HT1080 (cell line): ENCODE measurements at places on chromosomes 1 and 21.

DNA sequence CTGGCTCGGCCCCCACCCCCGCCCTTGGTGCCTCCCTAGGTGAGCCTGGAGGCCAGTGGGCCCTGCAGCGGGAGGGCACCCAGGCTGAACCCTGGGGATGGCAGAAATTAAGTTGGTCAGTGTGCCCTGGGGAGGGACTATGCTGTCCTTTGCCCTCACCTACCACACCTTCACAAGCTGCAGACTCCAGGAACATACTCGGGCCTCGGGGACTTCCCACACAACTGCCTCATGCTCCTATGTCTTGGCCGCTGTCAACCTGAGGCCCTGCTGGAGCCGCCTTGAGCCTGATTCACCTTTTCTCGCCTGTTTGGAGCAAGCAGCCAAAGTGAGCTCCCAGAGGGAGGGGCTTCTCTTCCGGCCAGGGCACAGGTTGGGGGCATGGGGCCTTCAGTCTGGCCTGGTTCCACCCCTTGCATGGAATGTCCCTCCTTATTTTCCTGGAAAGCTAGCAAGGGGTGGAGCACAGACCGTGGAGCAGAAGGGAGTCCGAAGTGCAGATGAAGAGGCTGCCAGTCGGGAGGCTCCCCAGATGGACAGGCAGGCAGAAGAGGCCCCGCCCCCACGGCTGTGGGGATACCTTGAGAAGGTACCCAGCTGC is 24.7 kb downstream of the KNCN start:
- no peak for DNase-seq

- no peak for DNase-seq
Measured at GRCh38 chr1:8555582-8555981, 237.7 kb downstream of the SLC45A1 start.

DNA sequence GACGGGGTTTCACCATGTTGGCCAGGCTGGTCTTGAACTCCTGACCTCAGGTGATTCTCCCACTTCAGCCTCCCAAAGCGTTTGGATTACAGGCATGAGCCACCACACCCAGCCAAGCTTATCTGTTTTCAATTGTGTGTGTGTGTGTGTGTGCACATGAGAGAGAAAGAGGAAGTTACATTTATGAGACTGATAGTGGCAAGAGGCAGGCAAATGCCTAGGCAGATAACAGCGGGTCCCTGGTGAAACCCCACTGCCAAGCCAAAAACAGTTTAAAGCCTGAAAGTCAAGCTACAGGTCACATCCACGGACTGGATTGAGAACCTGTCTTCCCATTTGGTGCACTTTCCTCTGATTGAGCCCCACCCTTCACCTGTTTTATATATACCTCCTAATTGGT is 35.1 kb upstream of the IFNGR2 start:
- no peak for DNase-seq

- DNase-seq = no peak
Measured at GRCh38 chr1:19322481-19322880, 10.4 kb downstream of the SLC66A1 start.

- no peak for DNase-seq
Measured at GRCh38 chr1:54816130-54816529, 15.0 kb upstream of the TTC22 start.

DNA sequence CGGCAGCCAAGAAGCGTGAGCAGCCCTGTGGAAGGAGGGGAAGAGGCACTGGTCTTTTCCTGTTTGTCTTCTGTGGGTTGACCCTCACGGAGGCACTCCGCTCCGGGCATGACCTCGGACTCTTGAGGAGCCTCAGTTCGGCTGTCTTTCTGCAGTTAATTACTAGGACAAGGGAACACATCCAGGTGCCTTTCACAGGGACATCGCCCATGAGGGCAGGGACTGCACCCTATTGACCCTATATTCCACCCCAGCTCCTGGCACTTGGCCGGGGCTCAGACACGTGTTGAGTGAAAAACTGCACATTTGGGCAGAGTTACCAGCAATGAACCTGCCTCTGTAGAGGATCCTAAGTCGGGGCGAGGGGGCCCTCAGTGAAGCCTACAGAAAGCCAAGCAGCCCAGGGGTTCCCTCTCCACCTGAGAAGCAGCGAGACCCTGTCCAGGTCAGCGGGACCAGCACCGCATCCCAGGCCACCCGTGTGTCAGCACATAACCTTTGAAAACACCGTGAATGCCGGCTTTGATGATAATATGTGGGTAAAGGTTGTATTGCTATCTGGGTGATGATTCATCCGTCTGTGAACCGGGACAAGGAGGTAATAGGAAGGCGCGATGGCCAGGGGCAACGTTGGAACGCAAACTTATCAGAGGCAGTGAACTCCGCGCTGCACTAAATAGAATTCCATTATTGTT is 161.4 kb upstream of the ARHGEF16 start:
- no peak for DNase-seq
